ENCODE measurements at places on chromosomes 11 and 22.

DNA sequence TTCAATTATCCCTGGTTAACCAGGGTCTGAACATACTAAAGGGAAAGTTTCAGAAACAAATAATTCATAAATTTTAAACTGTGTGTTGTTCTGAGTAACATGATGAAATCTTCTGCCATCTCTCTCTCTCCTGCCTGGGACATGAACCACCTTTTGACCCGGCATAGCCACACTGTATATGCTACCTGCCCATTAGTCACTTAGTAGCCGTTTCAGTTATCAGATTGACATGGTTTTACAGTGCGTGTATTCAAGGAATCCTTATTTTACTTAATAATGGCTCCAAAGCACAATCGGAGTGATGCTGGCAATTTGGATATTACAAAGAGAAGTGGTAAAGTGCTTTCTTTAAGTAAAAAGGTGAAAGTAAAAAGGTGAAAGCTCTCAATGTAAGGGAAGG, 227.1 kb upstream of the CCDC179 start:
- DNase-seq = no peak

DNA sequence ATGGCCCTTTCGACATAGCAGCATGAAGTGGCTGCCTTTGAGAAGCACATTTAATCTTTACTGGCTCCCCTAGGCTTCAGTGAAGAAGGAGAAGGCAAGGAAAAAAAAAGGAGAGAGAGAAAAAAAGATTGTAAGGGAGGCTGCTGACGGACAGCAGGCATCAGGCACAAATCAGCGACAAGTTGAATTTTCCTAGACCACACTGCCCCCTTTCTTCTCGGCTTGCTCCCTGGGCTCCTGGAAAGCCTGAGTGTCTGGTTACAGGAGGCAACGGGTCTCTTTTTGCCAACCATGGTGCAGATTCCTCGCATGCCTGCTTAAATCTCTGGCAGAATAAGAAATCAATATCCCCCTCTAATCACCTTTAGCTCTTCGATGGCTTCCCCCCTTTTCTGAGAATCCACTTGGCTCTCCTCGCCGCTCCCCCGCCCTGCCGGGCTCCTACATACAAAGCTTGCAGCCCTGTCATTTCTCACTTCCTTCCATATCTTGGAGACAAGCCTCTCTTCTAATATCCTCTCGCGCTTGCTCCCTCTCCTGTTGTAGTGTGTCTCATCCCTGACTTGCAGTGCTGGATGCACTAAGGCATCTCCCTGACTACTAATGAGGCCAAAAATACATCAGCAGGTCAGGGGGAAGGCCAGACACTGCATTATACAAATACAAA, 14.3 kb downstream of the BLID start:
- no peak for DNase-seq

DNA sequence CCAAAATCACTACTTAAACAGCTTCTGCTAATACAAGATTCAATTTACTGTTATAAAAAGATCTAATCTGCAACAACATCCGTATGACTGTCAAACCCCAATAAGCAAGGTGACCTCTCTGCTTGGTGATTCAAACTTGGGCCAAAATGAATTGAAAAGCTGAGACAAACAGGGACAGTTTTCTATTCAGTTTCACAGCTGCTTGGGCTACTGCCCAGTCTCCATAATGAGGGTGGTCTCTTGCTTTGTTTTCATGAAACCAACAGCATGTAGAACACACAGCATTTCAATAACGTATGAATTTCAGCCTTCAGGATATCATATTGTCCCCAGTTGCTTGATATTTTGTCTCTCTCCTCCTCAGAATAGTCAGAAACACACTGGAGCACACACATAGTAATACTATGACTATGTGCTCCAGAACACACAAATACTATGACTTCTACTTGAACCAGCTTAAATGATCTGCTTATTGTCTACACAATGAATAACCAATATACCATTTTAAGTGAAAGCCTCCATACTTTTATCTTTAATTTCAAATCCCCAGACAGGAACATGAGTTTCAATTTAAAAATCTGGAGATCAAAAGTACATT, 285.0 kb downstream of the TTC28 start:
- DNase-seq = peak; percentile 35

GRCh38 chr22:38718414-38718813, 12.7 kb downstream of the GTPBP1 start:
- no peak for DNase-seq

- DNase-seq = no peak
Measured at GRCh38 chr22:43044290-43044712, 29.4 kb upstream of the PACSIN2 start.

DNA sequence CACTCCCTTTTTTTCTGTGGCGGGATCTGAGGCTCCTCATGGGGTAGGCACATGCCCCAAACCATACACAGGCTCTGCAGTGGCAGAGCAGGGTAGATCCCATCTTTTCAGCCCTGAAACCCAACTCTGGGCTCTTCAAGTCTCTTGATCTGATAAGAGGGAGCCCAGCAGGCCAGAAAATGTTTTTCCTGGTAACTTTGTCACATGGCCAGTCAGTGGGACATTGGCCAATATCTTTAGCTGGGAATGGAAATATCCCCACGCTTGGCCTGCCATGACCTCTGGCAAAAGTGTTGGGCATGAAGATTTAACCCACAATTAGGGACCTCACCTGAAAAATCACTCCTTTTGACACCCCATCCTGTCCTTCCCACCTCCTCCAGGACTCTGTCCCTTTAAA, 8.1 kb downstream of the INPP5J start:
- DNase-seq = no peak

DNA sequence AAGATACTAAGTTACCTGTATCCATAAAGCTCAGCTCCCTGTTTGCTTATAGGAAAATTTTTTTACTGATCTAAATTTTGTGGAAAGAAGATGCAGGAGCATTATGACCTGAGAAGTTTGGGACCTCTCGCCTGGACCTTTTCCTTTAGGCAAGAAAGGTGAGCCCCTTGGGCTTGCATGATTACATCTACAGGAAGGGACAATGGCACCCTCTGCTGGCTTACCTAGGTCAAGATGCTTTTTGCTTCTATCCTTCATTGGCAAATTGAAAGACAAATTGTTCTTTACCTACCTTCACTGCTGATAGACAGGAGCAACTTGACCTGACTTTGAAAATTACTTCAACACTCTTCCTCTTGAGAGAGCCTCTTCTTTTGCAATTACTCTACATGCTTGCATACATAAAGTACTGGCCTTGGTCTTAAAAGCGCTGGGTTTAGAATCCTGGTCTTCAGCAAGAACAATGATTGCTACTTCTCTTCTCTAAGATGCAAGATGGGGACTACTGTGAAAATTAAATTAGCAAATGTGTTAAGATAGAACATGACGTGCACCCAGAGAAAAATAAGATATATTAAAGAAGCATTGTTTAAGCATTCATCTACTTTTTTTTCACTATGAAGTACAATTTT, 147.2 kb downstream of the TRPC6 start:
- peak; percentile 23 for DNase-seq

DNA sequence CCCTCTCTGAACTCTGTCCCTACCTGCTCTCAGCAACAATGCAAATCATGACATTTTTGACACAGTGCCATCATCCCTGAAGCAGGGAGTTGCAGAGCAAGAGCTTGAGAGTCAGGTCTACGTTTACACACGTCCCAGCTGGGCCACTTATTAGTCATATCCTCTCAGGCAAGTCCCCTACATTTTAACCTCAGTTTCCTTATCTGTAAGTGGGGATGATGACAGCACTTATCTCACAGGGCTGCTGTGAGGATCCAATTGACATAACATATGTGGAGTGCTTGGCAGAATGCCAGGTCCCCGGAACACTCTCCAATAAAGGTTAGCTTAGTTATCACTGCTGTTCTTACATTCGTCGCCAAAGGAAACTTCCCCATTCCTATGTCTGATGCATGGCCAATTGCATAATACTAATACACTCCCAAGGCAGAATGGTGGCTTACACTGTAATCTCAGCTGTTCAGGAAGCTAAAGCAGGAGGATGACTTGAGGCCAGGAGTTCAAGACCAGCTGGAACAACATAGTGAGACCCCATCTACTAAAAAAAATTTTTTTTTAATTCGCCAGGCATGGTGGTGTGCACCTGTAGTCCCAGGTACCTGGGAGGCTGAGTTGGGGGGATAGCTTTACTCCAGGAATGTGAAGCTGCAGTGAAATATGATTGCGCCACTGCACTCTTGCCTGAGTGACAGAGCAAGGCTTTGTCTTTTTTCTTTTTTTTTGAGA, 16.6 kb downstream of the ASCC2 start:
- peak; percentile 90 for DNase-seq
